ENCODE measurements at places on chromosomes 13 and 19.

GRCh38 chr13:21055511-21056045 lies 5.8 kb downstream of the LATS2 start:
- no peak for DNase-seq

- DNase-seq, result no peak
Measured at GRCh38 chr19:1425902-1426301, 12.3 kb upstream of the RPS15 start.

DNA sequence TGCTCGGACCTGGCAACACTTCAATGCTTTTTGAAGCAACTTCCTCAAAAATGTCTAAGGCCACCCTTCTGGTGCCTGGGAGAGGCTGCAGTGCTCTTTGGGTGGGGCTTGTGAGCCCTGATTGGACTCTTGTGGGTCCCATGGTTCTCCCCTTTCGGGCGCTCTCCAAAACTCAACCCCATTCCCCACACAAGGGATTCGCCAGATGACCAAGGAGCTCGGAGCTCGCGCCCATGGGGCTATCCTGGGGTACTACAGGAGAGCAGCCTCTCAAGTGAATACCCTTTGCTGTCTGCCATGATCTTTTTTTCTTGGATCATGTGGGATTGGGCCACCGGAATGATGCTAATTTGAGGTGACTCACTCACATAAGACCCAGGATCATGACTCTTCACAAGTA lies 29.7 kb upstream of the KL start:
- no peak for DNase-seq

- DNase-seq, result no peak
Measured at GRCh38 chr19:5090465-5091017, 121.6 kb downstream of the KDM4B start.

GRCh38 chr19:6064336-6065073 lies 45.8 kb downstream of the RFX2 start:
- DNase-seq, result no peak

- no peak for DNase-seq
Measured at GRCh38 chr13:71828564-71828963, 38.4 kb downstream of the DACH1 start.

DNA sequence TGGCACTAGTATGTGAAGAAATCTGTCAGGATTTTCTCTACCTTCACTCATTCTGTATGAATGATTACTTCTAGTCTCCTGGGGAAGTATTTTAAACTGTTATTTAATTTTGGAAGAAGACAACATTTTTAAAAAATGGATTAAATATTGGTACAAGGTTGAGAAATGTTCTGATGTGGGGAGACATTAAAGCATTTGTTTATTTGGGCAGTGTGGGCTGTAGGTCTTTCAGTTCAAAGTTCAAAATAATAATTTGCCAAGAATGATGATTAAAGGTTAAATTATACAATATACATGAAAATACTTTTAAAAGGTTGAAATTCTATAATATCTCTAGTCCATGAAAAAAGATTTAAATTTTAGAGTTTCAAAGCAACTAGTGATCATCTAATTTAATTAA lies 194.7 kb downstream of the NHLRC3 start:
- DNase-seq, result no peak

DNA sequence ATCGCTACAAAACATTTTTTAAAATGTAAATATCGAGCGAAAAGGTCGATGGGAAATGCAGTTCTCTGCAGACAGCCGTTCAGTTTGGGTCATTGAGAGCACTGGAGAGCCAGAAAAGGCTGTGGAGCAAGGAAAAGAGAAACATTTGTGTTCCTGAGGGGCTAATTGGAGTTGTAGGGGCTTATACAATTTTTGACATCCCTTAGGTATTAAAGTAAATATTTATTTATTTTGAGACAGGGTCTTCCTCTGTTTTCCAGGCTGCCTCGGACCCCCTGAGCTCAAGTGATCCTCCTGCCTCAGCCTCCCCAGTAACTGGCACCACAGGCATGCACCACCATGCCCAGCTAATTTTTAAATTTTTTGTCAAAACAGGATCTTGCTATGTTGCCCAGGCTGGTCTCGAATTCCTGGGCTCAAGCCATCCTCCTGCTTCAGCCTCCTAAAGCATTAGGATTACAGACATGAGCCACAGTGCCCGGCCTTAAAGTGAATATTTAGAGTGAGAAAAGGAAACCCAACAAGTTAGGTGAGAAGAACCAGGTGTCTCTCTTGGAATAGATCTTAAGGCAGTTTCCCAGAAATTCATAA lies 825 bp upstream of the YIF1B start:
- DNase-seq, result no peak
